ENCODE measurements at places on chromosomes 2 and 18.

DNA sequence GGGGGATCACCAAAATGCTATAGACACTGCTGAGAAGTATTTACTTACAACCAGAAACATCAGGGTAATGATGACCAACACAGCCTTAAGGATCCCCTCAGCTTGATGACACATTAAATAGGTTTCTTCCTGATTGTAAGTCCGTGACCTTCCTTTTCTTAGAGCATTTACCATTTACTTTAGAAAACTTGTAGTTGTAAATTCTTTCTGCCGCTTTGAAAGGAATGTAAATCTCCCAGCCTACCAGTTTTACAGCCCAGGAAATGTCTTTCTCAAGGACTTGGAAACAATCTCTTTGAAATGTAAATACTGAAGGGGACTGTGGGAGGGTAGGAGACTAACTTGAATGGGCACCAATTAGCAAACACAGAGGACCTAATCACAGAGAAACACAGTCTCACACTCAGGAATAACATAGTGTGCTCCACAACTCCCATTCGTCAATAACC, 278.6 kb downstream of the DSC3 start:
- DNase-seq = no peak

GRCh38 chr2:134122610-134123009, 131.3 kb upstream of the MGAT5 start:
- no peak for DNase-seq

DNA sequence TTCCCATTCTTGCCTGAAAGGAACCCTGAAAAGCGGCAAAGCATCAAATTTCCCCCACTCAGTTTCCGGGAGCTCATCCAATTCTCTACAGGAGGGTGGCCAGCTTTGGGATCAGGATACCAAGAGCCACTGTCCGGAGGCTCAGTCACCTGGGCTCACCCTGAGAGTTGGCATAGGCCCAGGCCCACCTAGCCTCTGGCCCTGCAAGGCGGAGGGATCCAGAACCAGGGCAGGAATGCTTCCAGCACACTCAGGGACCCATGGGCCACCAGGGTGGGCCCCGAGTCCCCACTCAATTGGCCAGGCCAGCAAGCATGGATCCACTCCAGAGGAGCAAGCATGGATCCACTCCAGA, 432.9 kb upstream of the MYT1L start:
- no peak for DNase-seq

DNA sequence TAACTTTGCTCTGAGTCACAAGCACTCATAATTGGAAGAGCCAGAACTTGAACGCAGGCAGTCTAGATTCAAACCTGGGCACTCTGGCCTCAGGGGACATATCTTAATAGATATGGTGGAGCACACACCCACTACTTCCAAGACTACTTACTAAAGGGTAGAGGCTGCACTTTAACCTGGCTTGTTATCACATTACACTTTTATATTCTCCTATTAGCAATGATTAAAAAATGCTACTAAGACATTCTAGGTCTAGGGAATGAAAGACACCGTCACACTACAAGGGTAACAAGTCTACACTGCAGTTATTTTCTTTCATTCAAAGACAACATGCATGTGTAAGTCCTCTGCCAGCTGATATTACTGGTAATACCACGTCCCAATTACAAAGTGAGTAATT, 258.8 kb downstream of the ZNF521 start:
- DNase-seq = no peak

DNA sequence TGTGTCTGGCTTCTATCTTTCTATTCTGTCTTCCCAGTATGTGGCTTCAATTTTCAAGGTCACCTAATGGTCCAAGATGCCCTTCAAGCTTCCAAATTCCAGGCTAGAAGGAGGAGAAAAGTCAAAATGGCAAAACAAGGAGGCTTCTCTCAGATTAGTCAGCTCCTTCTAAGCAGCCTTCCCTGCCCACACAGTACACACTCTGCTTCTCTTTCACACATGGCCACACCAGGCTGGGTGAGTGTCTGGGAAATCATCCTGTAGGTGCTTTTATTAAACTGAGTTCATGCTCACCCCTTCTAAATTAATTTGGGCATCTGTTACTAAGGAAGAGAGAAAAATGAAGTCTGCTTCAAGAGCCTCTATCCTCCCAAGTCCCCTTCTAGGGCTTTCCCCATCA, 277.2 kb upstream of the MGAT5 start:
- DNase-seq = no peak
